ENCODE measurements at places on chromosomes 4 and X. TPM values are rescaled to one million over a fixed set of nuclear protein-coding genes. Genes with fewer than 3 reads are reported as not detected.

Gene THAP9
- total RNA-seq = 3.5 TPM

Gene DGKK
- not detected for total RNA-seq

Gene EREG
- not detected for total RNA-seq

Gene ZMAT1
- 3.3 TPM for total RNA-seq

Gene GLRA3
- total RNA-seq = not detected

Gene CAPN6
- total RNA-seq = not detected

Gene FRMD7
- total RNA-seq = not detected

Gene SLC16A2
- 0.36 TPM for total RNA-seq

Gene ALAS2
- not detected for total RNA-seq

Gene FAM114A1
- 0.20 TPM for total RNA-seq

Gene EXOC1L
- total RNA-seq = not detected

Gene MAGEA2B
- total RNA-seq = not detected

Gene SLC2A9
- total RNA-seq = 0.54 TPM

Gene LRP2BP
- 1.2 TPM for total RNA-seq

Gene GRID2
- total RNA-seq = not detected

Gene HSFX3
- total RNA-seq = not detected

Gene S100P
- total RNA-seq = 3.4 TPM

Gene PF4V1
- not detected for total RNA-seq

Gene PLCXD1
- total RNA-seq = 63.9 TPM

Gene TBX22
- total RNA-seq = not detected

Gene NLRP2B
- total RNA-seq = not detected

Gene PIR
- 1.2 TPM for total RNA-seq

Gene DCAF12L2
- total RNA-seq = not detected

Gene NOA1
- total RNA-seq = 32.4 TPM

Gene FMR1NB
- not detected for total RNA-seq

Gene EDA2R
- total RNA-seq = 1.8 TPM

Gene MAP7D2
- 0.20 TPM for total RNA-seq

Gene IBSP
- not detected for total RNA-seq

Gene CLNK
- total RNA-seq = 0.18 TPM

Gene CPE
- not detected for total RNA-seq

Gene CCKAR
- total RNA-seq = not detected

Gene SLC39A8
- total RNA-seq = 60.2 TPM

Gene IL21
- 0.09 TPM for total RNA-seq

Gene FOXO4
- 8.7 TPM for total RNA-seq

Gene ANTXR2
- total RNA-seq = 3.0 TPM

Gene FRG2
- not detected for total RNA-seq

Gene FABP2
- total RNA-seq = not detected

Gene RASSF6
- total RNA-seq = not detected

Gene SRPX2
- not detected for total RNA-seq

Gene MAGEB17
- not detected for total RNA-seq

Gene CCDC160
- not detected for total RNA-seq

Gene TMEM187
- 4.4 TPM for total RNA-seq

Gene CLCN5
- total RNA-seq = 1.7 TPM

Gene KCNIP4
- total RNA-seq = not detected

Gene GAGE13
- total RNA-seq = not detected

Gene CTAG2
- not detected for total RNA-seq

Gene CENPVL2
- not detected for total RNA-seq

Gene GDPD2
- total RNA-seq = not detected

Gene WWC2
- total RNA-seq = 1.9 TPM

Gene GYPB
- not detected for total RNA-seq

Gene TBC1D25
- total RNA-seq = 11.4 TPM

Gene MBTPS2
- 12.8 TPM for total RNA-seq

Gene APLN
- total RNA-seq = 3.5 TPM

Gene CENPVL1
- not detected for total RNA-seq

Gene NDST4
- total RNA-seq = not detected

Gene TEX11
- not detected for total RNA-seq

Gene GNPDA2
- total RNA-seq = 13.1 TPM

Data from activated CD8-positive, alpha-beta T cell treated with anti-CD3 and anti-CD28 coated beads for 36 hours (primary cell).